Left ventricle myocardium superior (tissue), 1 donor: ENCODE measurements at places on chromosomes 1 and 21. TPM values are rescaled to one million over a fixed set of nuclear protein-coding genes. Genes with fewer than 3 reads are reported as not detected.

- DNase-seq: no peak
Measured at GRCh38 chr1:43994794-43995790, 3.7 kb downstream of the CCDC24 start.

GRCh38 chr1:3125078-3125477 lies 56.1 kb downstream of the PRDM16 start:
- no peak for DNase-seq

DNA sequence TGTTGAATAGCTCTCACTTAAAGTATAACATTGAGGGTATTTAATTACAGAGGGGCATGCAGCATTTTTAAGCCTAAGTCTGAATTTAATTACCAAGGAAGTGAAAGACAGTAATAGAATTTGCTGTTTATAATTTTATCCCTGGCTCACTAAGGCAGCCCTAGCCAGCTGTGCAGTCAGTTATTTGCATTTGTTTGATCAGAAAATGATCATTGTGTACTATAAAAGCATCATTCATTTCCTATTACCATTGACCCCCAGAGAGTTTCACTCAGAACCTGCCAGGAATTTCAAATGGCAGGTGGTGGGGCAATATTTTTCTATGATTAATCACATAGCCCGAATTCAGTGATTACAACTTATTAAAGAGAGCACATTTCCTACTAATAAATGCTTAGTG lies 277.1 kb upstream of the KAZN start:
- DNase-seq: no peak

OR6N1 gene
- total RNA-seq: not detected

DNA sequence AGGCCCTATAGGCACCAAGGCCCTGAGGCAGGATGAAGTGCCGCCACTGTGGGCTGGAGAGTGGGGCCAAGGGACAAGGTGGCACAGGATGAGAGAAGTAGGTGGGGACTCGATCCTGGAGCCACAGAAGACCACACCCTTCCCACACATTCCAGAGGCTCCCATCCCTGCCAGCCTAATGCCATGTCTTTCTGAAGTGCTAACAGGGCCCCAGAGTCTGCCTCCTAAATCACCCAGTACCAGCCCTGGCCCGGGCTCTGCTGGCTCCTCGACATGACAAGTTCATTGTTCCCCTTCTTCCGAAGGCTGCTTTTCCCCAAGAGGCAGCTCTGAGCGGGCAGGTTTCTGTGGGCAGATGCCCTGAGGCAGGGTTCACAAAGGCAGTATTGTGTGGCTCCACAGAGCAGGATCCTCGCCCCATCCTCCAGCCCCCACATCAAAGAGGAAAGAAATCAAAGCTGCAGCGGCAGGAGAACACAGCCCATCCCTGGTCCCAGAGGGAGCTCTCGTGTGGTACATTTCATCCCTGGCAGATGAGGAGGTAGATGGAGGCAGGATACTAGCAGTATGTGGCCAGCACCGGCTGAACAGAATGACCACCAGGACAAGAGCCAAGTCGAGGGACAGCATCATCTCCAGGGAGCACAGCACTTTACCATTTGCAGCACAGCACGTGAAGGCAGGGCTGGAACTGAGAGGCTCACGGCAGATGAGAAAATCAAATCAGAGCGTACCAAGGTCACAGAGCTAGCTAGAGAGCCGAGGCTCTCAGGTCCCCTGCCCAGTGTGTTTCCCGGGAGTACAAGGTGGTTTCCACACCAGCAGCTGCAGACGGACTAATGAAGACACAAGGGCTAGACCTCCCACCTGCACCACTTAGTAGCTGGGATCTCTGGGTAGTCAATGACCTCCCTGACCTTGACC lies 64.8 kb downstream of the SYF2 start:
- DNase-seq: no peak

DNA sequence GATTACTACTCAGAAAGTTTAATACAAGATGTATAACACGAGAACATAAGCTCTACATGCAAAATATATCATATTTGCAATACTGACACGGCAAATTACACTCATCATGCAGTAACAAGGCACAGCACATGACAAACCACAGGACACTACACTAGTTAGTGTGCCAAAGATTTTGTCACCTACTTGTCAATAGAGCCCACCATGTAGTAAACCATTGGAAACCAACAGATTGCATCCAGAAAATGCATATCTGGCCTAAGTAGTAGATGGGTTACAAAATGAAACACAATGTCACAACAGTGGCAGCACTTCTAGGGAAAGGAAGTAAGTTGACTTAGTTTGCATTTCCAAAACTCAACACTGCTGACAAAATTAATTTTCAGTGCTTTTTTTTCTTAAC lies 288.9 kb downstream of the KCNT2 start:
- DNase-seq: no peak

PCP4L1 gene
- total RNA-seq: 0.17 TPM

- no peak for DNase-seq
Measured at GRCh38 chr1:7292036-7292681, 478.9 kb upstream of the VAMP3 start.

DNA sequence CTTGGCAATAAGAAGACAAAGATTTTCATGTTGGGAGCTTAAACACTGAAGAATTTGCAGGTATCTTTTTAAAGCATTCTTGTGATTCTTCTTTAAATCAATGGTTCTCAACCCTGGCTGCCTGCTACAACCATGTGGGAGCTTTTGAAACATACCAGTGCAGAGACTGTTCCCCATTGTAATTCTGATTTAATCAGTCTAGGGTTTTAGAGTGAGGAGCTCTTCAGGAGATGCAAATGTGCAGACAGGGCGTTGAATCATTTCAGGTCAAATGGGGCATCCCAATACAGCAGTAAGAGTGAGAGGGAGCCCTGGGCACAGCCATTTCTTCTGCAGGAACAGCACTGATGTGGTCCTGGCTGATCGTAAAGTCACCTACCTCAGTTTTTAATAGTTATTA lies 24.3 kb downstream of the KCNJ6 start:
- DNase-seq: no peak

- DNase-seq: no peak
Measured at GRCh38 chr1:201605385-201606010, 66.6 kb downstream of the NAV1 start.

GRCh38 chr1:186426118-186426517 lies 34.8 kb downstream of the PDC start:
- no peak for DNase-seq

DNA sequence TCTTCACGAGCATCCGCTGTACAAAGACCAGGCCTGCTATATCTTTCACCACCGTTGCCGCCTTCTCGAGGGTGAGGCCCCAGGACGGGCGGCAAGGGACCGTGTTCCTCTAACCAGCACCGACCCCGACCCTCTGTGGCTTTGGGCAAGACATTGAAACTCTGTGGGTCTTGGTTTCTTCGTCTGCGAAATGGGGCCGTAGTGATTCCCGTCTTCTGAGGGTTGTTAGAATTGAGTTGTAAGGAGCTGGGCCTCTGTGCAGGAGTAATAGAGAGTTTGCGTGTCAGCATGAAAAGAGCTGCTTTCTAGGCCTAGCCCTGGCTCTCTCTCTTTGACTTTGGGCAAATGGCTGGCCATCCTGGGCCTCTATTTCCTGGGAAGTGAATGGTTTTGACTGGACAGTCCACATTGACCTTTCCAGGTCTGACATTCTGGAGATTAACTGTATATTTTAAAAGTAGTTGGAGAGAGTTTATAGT lies 591 bp downstream of the MRPL37 start:
- no peak for DNase-seq

GRCh38 chr1:168689726-168690602 lies 39.0 kb downstream of the DPT start:
- no peak for DNase-seq

DNA sequence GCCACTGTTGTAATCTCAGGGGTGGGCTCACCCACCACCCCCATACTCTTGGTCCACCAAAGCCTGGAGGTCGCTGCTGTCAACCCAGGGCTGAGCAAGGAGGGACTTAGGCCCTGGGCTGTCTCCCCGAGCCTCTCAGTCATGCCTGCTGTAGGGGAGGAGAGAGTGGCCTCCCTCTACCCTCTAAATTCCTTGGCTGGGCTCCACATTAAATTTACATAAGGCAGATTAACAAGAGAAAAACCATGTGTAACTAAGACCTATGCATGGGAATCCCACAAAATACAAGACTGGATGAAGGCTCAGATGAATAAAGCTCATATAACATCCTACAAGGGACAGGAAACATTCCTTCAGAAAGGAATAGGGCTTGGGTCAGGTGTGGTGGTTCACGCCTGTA lies 1.8 kb upstream of the PIK3CD start:
- no peak for DNase-seq

CCDC181 gene
- 0.47 TPM for total RNA-seq

IQGAP3 gene
- 0.42 TPM for total RNA-seq

DNA sequence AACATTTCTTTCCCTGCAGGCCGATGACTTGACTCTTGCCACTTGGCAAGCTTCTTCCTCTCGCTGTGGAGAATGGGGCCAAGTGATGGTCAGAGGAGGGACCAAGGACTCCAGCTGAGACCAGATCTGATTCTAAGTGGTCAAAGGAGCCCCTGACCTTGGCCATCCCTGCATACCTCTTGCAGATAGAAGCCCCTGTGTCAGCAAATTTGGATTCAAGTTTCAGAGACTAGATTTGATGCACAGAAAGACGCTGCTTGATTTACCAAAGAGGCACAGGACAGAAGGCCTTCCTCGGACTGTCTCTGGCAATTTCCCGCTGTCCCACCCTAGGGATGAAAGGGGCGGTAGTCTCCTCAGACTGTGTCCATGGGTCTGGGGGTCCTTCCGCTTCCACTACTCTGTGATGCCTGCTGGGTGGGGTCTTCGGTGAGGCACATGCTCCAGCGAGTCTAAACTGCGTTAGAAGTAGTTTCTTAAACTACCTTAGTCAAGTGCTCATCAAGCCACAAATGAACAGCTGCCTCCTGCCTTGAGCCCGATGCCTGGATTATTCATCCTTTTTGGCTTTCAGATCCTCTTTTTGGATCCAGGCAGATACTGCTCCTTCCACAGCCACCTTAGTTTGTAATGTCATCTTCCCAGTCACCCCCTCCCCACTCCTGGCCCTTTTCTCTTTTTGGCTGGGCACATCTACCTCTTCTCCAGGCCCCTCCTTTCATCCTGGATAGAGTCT lies 31.8 kb upstream of the RBM15 start:
- no peak for DNase-seq

DNA sequence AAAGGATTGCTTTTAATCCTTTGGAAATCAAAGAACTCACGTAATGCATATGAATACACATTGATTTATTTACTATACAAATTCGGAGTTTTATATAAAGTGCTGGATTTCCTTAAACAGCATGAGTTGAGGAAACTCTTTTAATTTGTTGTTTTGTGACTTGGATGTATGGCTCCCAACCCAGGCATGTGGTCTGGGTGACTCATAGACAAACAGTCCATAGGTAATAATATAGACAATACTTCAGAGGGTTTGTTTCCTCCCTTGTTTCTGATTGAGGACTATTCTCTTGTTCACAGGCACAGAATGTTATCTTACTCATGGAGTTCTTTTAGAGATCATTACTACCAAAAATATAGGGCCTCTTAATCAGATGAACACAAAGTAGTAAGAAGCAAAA lies 43.8 kb downstream of the XPR1 start:
- no peak for DNase-seq

FAM110D gene
- total RNA-seq: 4.5 TPM

L1TD1 gene
- 0.05 TPM for total RNA-seq

DNA sequence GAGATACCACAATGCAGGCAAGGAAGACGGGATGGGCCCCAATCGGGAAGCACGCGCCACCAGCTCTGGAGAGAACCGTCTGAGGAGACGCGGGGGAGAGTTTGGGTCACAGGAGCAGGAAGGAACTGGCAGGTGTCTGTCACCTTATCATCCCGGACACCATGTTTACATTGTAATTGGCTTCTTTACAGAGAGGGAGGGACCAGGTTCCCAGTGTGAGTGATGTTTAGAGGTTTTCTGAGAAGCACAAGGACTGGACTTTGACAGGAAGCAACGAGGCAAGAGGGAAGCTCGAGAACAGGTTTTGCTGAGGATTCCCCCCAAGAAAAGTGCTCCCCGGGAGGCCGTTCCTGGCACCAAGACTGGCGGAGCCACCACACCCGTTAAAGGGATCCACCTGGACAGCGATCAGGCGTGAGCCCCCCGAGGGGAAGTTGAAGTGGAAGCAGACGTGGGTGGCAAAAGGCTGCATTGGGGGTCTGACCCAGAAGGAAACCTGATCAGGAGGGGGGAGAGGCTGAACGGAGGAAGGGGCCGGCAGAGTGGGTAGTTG lies 957 bp downstream of the EPS15 start:
- DNase-seq: peak; percentile 50

DNA sequence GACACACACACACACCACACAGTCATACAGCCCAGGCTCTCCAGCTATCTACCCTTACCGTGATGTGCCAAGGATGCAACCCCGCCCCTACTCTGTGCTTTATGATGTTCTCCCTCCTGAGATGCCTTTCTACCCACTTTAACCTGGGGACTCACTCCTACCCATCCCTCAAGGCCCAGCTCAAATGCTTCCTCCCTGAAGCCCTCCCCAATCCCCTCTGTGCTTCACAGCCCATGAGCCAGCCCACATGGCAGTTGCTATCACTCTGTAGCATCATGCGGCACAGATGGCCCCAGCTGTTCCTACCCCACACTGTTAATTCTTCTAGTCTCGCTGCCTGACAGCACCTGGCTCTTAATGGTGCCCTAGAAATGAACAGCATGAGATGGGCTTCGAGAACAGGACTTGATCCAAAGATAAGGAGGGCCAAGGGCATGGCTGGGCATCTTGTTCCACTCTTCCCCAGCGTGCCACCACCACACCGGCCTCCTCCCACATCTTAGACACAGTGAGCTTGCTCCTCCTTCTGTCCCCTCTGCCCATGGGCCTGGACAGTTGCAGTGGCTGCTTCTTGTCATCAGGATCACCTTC lies 109.8 kb downstream of the GLIS1 start:
- DNase-seq: no peak

- no peak for DNase-seq
Measured at GRCh38 chr1:14974361-14974760, 179.2 kb upstream of the TMEM51 start.

GPR61 gene
- total RNA-seq: 0.07 TPM

CNIH3 gene
- total RNA-seq: 0.99 TPM

DNA sequence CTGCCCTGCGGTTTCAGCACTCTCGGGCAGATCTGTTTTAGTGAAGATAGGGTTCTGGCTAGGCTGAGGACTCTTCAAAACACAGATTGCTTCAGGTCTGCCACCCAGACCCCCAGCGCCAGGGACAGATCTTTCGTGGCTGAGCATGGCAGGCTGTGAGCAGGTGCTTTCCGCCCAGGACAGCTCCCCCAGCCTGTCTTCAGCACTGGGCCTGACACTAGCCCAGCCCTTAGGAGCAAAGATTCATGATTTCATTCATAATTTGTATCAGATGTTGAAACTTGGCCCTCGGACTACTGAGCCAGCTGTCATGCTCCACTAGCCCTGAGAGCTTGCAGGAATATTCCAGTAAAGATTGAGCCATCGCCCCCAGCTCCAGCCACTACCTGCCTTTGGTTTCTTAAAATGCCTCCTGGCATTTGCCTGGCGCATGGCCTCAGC lies 5.9 kb downstream of the ADPRS start:
- DNase-seq: no peak
